ENCODE measurements at places on chromosomes 4 and X.

DNA sequence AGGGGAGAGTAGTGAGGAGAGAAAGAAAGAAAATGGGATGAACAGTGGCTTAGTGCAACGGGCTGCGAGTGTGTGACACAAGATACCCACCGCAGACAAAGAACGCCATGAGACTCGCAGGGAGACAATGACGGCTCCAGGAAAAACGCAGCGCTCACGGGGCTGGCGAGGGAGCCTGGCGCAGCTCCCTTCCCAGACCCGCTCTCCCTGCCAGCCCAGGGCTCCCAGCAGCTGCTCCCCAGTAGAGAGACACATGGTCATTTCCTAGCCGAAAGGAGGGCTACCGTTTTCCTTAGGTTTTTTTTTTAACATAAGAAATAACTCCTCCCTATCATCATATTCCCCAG, 149.5 kb downstream of the MAML3 start:
- no peak for DNase-seq

- no peak for DNase-seq
These were observed 84.0 kb downstream of the CCSER1 start for GRCh38 chr4:90211174-90211573.

DNA sequence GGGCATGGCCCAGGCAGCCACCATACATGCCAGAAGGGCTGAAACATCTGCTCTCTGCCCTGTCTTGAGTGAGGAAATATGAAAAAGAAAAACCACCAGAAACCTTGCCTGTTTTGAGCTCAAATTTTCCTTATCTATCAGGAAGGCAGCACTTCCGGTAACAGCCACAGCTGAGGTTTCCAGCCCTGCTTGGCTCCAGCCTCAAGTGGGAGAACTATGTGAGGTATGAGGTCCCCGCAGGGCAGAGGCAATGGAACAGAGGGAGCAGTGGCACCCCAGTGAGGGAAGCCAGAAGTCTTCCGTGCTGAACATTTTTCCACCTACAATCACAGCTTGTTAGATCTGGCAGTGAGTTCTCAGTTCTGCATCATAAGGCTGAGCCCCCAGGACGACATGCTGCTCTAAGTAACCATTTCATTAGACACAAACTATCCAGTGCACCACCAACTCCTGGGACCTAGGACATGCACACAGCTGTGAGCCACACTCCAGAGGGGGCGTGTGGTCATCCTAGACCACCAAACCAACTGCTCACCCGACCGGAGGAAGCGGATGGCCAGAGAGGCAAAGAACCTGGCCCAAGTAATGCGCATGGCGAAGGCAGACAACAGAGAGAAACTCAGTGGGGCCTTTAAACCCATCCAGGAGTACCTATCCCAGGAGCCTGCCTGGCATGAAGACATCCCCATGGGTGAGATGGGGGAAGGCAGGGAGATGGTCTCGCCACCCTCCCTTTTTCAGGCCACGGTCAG, 22.6 kb downstream of the WDR1 start:
- no peak for DNase-seq

DNA sequence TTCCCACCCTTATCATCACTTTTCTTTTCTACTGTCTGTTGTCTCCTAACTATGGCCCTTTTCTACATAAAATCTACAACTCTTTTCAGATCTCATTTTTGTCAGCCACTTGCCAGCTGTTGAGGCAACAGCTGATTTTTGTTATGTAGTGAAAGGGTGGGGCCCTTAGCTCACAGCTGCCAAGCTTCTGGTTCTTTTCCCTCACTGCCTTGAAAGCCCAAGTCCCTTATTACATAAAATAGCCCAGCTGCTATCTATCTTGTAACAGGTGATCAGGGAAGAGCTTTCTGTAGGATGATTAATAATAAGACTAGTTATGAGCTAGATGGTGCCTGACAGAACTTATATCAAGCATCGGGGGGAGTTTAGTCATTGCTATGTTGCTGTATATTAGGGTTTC, 45.9 kb downstream of the ADGRL3 start:
- DNase-seq = no peak

GRCh38 chr4:99983289-99983943, 33.3 kb upstream of the H2AZ1 start:
- DNase-seq = no peak

DNA sequence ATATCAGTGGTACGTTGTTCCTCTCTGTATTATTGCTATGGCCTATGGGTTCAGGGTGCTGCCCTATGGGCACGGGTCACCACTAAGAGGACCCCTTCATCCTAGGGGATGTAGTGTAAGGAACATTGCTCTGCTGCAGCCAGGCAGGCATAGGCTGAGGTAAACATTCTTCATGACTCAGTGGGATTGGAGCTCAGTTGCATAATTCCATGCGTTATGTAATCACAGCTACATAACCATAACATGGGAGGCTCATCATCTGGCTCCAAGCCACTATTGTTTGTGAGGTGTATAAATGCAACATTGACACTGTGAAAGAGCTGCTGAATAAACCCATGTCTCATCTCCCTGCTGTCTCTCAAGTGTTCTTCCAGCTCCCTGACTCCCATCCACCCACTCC, 375.2 kb downstream of the MAGEE1 start:
- DNase-seq = no peak
